ENCODE measurements at places on chromosomes 7 and 10.
A peak's percentile ranks its signal among the peaks of the same experiment; 100 is the strongest.

DNA sequence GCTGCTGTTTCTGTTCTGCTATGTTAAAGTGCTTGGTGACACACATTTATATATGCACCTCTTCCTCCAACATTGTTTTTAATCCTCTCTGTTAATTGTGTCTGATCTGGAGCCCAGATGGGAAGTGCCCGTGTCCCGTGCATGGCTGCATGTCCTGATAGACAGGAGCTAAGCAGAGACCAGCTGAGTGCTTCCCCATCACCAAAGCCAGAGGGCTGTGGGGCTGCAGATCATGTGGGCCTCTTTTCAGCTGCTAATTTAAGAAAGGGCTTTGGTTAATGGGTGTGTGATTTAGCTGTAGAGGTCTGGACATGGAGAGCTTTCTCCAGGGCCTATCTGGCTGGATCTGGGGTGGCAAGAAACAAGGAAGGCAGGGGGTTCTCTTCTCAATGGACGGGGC lies 96.5 kb upstream of the NPS start:
- no peaks in the 10 kb centered on the region for H3K27me3 ChIP-seq
- H3K27ac ChIP-seq, result no peak overlapping the region
- H3K4me1 ChIP-seq, result peaks cover 4% of the 10 kb centered on the region
- no peak overlapping the region for H3K4me3 ChIP-seq
- peaks cover 36% of the 10 kb centered on the region for H3K36me3 ChIP-seq

- H3K4me3 ChIP-seq, result no peak overlapping the region
- peak overlapping the region; percentile 1 for H3K27ac ChIP-seq
- peak; percentile 89 for DNase-seq
- H3K27me3 ChIP-seq, result no peaks in the 10 kb centered on the region
- H3K36me3 ChIP-seq, result no peaks in the 10 kb centered on the region
These were observed 4.7 kb upstream of the CREB5 start for GRCh38 chr7:28407651-28408050.

- no peaks in the 10 kb centered on the region for H3K4me1 ChIP-seq
- peaks cover 4% of the 10 kb centered on the region for H3K27me3 ChIP-seq
- no peaks in the 10 kb centered on the region for H3K36me3 ChIP-seq
- no peak overlapping the region for H3K27ac ChIP-seq
- no peak for DNase-seq
These were observed 27.9 kb upstream of the R3HCC1L start for GRCh38 chr10:98106531-98106930.

DNA sequence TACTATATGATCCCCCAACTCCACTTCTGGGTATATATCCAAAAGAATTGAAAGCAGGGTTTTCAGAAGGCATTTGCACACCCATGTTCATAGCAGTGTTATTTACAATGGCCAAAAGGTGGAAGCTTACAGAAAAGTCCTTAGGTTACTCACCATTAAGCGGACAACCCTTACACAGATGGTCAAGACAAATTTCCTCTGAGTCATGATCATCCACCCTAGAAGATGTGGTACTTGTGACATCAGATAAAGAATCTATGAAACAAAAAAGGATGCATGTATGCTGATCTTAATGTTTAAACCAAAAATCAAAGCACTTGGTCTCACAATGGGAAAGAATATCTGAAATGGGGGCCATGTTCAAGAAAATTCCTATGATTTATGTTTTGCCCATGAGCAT lies 31.1 kb downstream of the ZC3HAV1 start:
- DNase-seq, result peak; percentile 31
- H3K27me3 ChIP-seq, result no peaks in the 10 kb centered on the region
- H3K27ac ChIP-seq, result no peak overlapping the region
- no peak overlapping the region for H3K4me3 ChIP-seq
- peaks cover 6% of the 10 kb centered on the region for H3K4me1 ChIP-seq

DNA sequence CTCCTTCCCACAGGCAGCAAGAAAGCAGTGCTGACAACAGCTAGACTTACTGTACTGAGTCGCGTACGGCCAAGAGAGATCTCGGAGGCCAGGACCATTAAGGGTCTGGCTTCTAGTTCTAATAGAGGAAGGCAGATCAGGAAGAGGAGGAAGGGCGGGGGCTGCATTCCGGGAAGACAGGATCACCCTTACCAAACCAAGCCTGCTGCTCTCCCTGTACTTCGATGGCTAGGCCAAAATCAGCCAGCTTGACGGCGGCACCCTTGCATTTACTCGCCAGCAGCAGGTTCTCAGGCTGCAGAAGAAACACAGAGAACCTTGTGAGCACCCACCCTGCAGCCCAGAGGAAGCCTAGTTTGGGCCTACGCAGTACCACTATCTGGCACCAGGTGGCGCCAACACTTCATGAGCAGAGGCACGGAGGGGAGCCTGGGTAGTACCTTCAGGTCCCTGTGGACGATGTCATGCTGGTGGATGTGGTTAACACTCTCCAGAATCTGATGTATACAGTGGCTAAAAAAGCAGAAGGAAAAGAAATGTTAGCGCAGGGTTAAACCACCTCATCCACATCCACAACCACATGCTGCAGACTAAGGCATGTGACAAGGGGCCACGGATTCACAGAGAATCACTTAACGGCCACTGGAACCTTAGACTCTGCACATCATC lies 25.4 kb downstream of the CAMK2G start:
- no peaks in the 10 kb centered on the region for H3K27me3 ChIP-seq
- H3K27ac ChIP-seq, result no peak overlapping the region
- DNase-seq, result peak; percentile 83
- H3K36me3 ChIP-seq, result peaks cover 50% of the 10 kb centered on the region
- H3K4me3 ChIP-seq, result no peak overlapping the region

DNA sequence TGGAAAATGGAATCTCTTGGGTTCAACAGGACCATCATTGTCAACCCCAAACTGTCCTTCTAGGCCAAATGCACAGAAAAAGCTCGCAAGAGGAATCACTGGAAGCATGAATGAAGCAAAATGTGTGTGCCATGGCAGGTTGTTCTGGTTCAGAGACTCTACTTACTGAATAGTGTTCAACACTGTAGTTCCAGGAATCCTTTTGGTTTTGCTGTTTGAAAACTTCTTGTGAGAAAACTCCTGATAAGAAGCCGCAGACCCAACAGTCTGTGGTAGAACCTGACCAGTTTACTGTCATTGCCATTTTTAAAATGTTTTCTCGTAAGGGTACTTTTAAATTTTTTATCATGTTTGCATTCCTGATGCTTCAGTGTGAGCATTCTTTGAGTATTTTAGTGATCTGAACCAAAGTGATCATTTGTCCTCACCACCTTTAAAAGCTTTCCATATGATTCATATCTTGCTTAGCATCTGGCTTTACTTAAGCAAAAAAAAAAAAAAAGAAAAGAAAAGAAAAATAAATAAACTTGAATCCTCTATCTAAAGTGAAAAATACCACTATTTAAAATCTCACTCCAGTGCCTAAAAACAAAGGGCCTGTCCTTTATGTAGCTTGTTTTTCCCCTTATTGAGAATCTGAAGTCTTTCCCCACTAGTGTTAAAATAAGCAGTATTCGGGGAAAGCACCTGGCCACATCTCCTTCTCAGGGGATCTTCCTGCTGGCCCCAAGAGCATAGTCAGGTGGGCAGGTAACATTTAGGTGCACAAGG lies 92.4 kb downstream of the WNT2 start:
- peaks cover 1% of the 10 kb centered on the region for H3K36me3 ChIP-seq
- H3K27me3 ChIP-seq, result no peaks in the 10 kb centered on the region
- H3K27ac ChIP-seq, result no peak overlapping the region
- no peaks in the 10 kb centered on the region for H3K4me1 ChIP-seq
- peak; percentile 48 for DNase-seq

DNA sequence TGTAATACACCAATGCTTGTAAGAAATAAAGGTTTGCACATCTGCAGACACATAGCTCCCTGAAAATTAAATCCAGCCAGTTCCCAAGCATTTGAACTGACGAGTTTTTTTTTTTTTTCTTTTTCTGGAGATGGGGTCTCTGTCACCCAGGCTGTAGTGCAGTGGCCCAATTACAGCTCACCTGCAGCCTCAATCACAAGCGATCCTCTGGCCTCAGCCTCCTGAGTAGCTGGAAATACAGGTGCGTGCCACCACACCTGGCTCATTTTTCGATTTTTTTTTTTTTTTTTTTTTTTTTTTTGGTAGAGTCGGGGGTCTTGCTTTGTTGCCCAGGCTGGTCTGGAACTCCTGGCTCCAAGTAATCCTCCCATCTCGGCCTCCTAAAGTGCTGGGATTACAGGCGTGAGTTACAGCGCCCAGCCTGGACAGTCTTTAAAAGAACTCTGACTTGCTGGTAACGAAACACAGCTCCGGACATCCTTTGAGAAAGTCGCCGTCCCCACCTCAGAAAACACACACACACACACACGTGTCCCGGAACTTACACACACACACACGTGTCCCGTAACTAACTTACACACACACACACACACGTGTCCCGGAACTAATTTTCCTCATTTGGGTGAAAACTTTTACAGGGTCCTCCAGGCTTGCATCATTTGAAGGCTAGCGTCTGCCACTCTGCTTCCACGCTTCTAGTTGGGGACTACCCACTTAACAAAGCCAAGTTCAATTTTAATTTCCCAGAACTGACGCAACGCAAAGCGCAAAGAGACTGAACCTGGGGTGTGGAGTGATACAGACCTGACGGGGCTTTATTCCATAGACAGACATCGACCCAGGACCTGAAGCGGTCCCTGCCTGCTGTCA lies 18.6 kb downstream of the OCM2 start:
- H3K27me3 ChIP-seq, result no peaks in the 10 kb centered on the region
- H3K36me3 ChIP-seq, result peaks cover 7% of the 10 kb centered on the region
- H3K27ac ChIP-seq, result no peak overlapping the region
- DNase-seq, result peak; percentile 40
- H3K4me1 ChIP-seq, result peaks cover 8% of the 10 kb centered on the region
- peak overlapping the region; percentile 97 for H3K4me3 ChIP-seq

- no peaks in the 10 kb centered on the region for H3K4me1 ChIP-seq
- no peak for DNase-seq
- no peak overlapping the region for H3K27ac ChIP-seq
- H3K4me3 ChIP-seq, result no peak overlapping the region
- no peaks in the 10 kb centered on the region for H3K27me3 ChIP-seq
These were observed 239.5 kb upstream of the PLXNA4 start for GRCh38 chr7:132815696-132816311.

DNA sequence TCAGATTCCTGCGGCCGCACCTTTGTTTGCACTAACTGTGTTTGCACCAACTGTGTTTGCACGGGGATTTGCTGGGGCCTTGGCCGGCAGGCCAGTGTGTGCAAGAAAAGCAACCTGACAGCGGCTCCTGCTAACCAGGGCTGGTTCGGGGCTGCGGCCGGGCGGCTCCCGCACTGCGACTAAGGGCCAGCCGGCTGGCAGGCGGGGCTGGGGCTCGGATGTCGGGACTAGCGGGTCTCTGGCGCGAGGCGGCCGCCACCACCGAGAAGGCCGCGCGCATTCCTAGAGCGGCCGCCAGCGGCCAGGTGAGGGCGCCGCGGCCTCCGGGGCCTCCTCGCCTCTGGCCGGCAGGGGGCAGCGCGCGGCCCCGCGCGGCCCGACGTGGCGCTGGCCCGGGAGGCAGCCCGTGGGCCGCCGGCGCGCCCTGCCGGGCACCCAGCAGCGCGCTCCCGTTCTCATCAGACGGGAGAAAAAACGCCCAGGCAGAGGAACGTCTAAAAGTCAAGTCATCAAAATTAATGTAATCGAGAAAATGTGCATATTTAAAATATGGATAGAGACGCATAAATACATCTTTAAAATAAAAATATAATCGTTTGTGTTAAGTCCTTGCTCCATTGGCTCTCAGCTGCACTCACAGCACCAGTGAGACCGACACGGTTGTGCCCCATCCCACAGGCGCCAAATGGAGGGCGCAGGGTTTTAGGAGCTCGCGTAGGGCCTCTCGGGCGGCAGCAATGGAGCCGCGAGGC lies 38.5 kb downstream of the ZNF777 start:
- peak; percentile 56 for DNase-seq
- peaks cover 4% of the 10 kb centered on the region for H3K27me3 ChIP-seq
- H3K27ac ChIP-seq, result no peak overlapping the region

DNA sequence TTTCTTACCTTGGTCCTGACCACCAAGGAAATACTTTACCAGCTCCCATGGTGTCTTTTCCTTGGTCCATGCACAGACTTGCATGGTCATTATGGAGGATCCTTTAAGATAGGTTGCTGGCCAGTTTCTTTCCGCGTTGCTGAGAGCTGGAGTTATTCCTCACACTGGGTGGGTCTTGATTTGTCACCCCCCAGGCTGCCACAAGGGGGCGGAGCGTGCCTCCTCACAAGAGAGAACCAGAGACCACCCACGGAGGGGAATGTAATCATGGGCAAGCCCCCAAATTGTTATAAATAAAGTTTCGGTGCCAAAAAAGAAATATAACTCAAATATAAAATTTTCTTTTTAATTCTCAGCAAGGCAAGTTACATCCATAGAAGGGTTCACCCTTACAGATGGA lies 10.5 kb upstream of the TRIM24 start:
- H3K27me3 ChIP-seq, result no peaks in the 10 kb centered on the region
- H3K4me1 ChIP-seq, result no peaks in the 10 kb centered on the region
- H3K36me3 ChIP-seq, result no peaks in the 10 kb centered on the region
- no peak overlapping the region for H3K4me3 ChIP-seq

DNA sequence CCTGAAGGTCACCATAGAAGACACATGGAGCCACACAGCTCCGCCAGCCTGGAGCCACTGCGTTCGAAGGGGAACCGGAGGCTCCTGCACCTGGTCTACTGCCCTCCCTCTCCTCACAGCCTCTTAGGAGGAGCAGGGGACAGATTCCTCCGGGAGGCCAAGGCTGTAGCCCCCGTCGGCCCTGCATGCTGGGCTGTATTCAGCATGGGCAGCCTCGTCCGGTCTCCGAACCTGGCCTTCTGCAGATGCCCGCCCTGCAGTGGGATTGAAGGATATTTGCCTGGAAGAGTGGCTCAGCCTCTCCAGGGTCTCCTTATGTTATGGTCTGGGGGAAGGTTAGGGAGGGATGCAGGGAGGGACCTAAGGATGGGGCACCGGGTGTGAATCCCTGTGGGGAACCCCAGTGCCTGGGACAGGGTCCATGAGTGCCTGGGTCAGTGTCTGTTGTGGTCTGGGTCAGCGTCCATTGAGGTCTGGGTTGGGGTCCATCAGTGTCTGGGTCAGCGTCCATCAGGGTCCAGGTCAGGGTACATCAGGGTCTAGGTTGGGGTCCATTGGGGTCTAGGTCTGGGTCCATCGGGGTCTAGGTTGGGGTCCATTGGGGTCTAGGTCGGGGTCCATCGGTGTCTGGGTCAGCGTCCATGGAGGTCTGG lies 13.0 kb upstream of the SCART1 start:
- H3K36me3 ChIP-seq, result peaks cover 5% of the 10 kb centered on the region
- DNase-seq, result no peak
- no peak overlapping the region for H3K27ac ChIP-seq
- H3K4me3 ChIP-seq, result no peak overlapping the region
- no peaks in the 10 kb centered on the region for H3K27me3 ChIP-seq
- H3K4me1 ChIP-seq, result peaks cover 12% of the 10 kb centered on the region

- no peaks in the 10 kb centered on the region for H3K27me3 ChIP-seq
- no peak overlapping the region for H3K27ac ChIP-seq
- H3K4me1 ChIP-seq, result no peaks in the 10 kb centered on the region
- H3K4me3 ChIP-seq, result no peak overlapping the region
- DNase-seq, result peak; percentile 5
These were observed 477.5 kb downstream of the SUGCT start for GRCh38 chr7:40612298-40612697.

All from mesenchymal stem cell (in vitro differentiated cells and primary cell).